ENCODE measurements at places on chromosomes 4 and X. TPM values are rescaled to one million over a fixed set of nuclear protein-coding genes. Genes with fewer than 3 reads are reported as not detected.

- H3K4me3 ChIP-seq: no peak overlapping the region
- no peak for DNase-seq
- no peak overlapping the region for H3K27ac ChIP-seq
- peaks cover 6% of the 10 kb centered on the region for H3K36me3 ChIP-seq
Observed at GRCh38 chr4:16884673-16885460, 13.6 kb downstream of the LDB2 start.

Gene WDR44
- total RNA-seq: 51.5 TPM

- H3K4me3 ChIP-seq: no peak overlapping the region
- H3K36me3 ChIP-seq: no peaks in the 10 kb centered on the region
- DNase-seq: no peak
- H3K27ac ChIP-seq: no peak overlapping the region
- H3K27me3 ChIP-seq: peaks cover 2% of the 10 kb centered on the region
Observed at GRCh38 chrX:154597221-154597620, 12.3 kb downstream of the CTAG1A start.

GRCh38 chrX:150736475-150736874 lies 43.3 kb downstream of the MTMR1 start:
- no peak for DNase-seq
- peaks cover 35% of the 10 kb centered on the region for H3K36me3 ChIP-seq

DNA sequence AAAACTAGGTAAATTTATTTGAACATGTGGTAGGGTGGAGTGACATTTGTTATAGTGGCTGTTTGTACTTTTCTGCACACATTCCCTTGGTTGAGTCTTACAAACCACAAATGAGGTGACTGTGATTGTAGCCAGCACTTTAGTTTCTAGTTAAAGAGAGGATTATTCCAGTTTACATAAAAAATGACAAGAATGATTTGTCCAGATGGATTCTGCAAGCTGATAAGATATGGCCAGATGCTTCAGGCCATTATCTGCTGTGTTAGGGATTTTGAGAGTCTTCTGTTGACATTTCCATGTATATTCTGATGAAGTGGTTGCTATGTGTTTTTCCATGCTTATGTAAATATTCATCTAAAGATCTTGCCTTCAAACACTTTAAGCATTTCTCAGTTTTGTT lies 31.0 kb upstream of the PDE5A start:
- H3K4me1 ChIP-seq: no peaks in the 10 kb centered on the region
- H3K4me3 ChIP-seq: no peak overlapping the region
- no peak for DNase-seq
- H3K27ac ChIP-seq: no peak overlapping the region
- no peaks in the 10 kb centered on the region for H3K36me3 ChIP-seq

Data from muscle of leg (tissue), 16 donors.